A549 treated with Hydrocortisone at 1 μM for 4 hours (cell line): ENCODE measurements at places on chromosomes 1 and 21. TPM values are rescaled to one million over a fixed set of nuclear protein-coding genes. Genes with fewer than 3 reads are reported as not detected.

RGS8 gene
- total RNA-seq = not detected in 5 replicates

AMY2A gene
- total RNA-seq = not detected in 5 replicates

LCE6A gene
- not detected in 5 replicates for total RNA-seq

LAMTOR2 gene
- 140 to 156 TPM (median 148 TPM) in 5 replicates for total RNA-seq

OPTC gene
- total RNA-seq = not detected in 5 replicates

LENEP gene
- total RNA-seq = not detected in 5 replicates

CELA2B gene
- total RNA-seq = 0.14 TPM in 1 of 5 replicates, not detected in the others

OR2T33 gene
- not detected in 5 replicates for total RNA-seq

OR10X1 gene
- total RNA-seq = not detected in 5 replicates

CTTNBP2NL gene
- 4.9 to 7.3 TPM (median 7.1 TPM) in 5 replicates for total RNA-seq

AIRE gene
- not detected in 5 replicates for total RNA-seq

CAMK1G gene
- 0.25 to 0.38 TPM (median 0.28 TPM) in 5 replicates for total RNA-seq

FCN3 gene
- total RNA-seq = not detected in 5 replicates

HSD11B1 gene
- total RNA-seq = 0.09 to 0.60 TPM (median 0.47 TPM) in 5 replicates

CD1E gene
- not detected in 5 replicates for total RNA-seq

ZNF670 gene
- 2.9 to 4.7 TPM (median 3.4 TPM) in 5 replicates for total RNA-seq

FLG2 gene
- total RNA-seq = not detected in 5 replicates

JAK1 gene
- total RNA-seq = 154 to 229 TPM (median 186 TPM) in 5 replicates

ROR1 gene
- total RNA-seq = 7.6 to 11.4 TPM (median 8.4 TPM) in 5 replicates
